ENCODE measurements at places on chromosomes 16 and 17. TPM values are rescaled to one million over a fixed set of nuclear protein-coding genes. Genes with fewer than 3 reads are reported as not detected.

Gene SPIRE2
- 1.2 TPM for total RNA-seq

Gene SLC6A2
- not detected for total RNA-seq

Gene TMEM220
- 9.0 TPM for total RNA-seq

Gene CFAP97D1
- not detected for total RNA-seq

Gene DRC3
- total RNA-seq, result 3.9 TPM

Gene SLC13A2
- total RNA-seq, result not detected

- DNase-seq, result no peak
Measured at GRCh38 chr17:59876107-59876506, 16.6 kb downstream of the TUBD1 start.

DNA sequence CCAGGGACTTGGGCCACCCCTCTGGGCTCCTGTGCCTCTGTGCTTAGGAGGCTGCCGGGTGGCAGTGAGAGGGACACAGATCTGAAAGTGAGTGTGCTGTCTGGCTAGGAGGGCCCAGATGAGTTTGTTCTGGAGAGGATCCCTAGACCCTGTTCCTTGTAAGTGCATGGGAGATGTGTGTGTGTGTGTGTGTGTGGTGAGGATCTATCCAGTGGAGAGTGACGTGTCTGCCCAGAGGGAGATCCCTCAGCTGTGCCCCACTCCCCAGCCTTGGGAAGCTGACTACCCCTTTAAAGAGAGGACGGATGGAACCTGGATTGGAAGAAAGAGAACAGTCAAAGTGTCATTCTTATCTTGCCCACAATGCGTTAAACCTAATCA lies 25.5 kb upstream of the CDC42EP4 start:
- DNase-seq, result no peak

DNA sequence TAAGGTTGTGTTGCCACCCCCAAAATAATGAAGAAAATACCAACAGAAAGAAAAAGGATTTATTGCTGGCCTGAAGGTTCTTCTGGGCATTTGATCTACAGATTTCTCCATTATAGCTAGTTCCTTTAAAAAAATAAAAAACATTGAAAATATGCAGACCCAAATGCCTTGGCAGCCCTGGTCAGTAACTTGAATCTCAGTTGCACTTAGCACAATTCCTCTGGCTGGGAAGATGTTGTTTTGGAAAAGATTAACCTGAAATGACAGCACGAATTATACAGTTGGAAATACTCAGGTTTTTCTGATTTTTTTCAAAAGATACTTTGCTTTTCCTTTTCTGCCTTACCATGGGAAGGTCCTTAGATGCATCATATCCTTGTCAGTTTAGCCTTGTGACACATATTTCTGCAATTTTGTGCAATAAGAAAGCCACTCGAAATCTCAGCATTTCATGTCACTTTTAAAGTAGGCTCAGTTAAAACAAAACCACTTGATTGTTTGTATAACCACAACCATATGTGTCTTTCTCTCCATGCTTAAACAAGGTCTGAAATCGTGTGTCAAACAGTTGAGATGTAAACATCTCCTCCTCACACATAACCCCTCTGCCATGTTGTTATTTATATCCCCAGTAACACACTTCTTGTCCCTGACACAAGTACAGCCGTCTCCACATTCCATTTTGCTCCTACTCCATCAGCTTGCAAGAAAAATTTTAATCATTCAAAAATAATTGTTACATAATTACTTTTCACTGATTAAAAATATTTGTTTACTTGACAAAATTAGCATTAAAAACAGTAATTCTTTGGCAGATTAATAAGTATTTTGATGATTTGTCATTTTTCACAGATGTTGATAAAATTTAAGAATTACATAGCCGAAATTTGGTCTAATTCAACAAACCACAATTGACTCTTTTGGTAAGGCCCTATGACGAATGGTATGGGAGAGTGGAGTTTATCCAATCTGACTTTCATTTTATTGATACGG lies 61.1 kb downstream of the SIAH1 start:
- DNase-seq, result no peak

DNA sequence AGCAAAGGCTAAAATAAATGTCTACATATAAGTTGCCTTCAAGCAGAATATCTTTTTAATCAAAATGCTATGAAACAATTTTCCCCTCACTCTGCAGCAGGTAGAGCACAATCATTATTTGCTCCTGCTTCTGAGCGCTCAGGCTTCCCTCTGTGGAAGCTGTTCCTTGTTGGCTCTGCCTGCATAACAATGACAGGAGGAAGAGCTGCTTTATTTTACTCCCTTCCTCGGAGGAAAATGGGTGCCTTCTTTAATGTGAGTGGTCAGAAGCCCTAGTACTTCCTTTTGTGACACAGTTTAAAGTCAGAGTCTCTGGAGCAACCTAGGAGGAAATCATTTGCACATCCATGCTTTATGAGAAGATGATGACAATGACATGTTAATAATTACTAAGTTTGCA lies 492.1 kb downstream of the CDH8 start:
- no peak for DNase-seq

DNA sequence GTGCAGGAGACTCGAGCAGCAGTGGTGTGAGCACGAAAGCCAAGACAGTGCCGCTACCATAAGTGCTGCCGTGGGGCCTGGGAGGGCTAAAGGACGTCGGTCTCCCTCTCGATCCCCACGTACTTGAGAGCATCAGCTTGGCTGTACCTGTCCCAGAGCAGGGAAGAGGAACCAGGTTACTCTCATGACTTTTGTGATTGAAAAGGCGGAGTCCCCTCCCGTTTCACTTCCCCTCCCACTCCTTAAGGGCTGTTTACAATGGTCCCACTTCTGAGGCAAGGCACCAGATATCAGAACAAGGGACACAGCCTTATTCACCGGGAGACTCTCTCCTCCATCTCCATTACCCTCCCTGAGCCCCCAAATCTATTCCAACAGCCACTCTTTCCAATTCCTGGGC lies 20.1 kb downstream of the CNTNAP1 start:
- DNase-seq, result no peak

DNA sequence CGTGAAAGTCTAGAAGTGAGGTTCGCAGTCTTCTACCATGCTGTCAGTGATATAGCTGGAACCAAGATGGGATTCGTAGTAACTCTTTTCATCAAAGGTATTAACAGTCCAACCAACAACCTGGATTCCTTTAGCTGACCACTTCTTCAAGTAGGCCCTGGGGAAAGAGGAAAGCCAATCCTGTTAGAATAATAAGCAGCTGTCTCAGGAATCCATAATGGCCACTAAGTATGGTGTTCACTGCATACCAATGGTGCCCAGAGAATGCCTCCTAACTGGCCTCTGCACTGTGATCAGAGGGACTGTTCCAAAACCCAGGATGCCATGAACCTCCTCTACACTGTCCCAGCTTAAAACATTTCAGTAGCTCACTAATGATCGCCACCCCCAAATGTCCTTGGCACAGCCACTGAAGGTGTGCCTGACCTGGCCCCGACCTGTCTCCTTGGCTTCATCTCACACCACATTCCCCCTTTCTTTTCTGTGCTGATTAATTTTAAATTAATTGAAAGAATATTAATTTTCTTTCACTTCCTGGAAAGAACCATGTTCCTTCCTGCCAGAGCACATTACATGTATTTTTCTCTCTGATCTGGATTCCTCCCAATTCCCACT lies 18.3 kb downstream of the GDE1 start:
- no peak for DNase-seq

DNA sequence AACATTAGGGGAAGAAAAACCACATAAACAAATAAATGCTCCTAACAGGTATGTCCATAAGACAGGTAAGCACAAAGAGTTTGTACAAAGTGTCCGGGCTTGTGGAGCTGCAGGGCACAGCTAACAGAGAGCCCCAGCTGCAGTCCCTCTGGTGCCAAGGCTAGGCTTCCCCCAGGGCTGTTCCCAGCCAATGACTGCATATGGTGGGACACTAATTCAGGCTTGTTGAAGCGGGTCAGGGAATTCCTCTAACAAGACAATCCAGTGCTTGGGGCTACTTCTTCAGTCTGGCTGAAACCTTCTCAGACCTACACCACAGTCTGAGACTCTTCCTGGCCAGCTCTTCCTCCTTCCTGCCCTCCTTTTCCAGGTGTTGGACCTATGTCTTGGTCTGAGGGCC lies 51.7 kb upstream of the ALDH3A1 start:
- no peak for DNase-seq

DNA sequence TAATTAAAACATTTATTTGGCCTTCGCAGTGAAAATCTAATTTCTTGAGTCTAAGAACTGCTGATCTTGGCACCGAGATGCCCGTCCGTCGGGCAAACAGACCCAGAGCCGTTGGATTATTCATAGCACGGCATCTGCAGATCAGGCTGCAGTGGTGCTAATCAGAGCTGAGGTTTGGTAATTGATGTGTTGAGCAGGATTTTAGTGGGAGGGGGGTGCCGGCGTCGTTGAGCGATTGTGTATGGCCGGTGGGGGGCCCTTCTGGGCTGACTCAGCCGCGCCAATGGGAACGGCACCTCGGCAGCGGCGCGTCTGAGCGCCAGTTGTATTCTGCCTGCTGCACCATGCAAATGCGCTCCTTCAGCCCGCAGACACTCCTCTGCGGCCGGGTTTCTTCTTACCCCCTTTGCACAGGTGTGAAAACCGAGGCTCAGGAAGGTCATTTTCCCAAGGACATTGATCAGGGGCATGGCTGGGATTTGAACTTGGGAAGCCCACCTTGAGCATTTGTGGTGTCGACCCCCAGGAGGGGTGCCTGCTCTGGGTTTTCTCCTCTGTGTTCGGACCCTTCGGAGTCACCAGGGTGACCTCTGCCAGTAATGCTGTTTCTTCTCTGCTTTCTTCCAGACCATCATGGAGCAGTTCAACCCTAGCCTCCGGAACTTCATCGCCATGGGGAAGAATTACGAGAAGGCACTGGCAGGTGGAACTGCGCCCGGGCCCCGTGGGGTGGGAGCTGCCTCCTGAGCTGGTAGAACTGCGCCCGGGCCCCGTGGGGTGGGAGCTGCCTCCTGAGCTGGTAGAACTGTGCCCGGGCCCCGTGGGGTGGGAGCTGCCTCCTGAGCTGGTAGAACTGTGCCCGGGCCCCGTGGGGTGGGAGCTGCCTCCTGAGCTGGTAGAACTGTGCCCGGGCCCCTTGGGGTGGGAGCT lies 18.4 kb downstream of the BAIAP2 start:
- no peak for DNase-seq

DNA sequence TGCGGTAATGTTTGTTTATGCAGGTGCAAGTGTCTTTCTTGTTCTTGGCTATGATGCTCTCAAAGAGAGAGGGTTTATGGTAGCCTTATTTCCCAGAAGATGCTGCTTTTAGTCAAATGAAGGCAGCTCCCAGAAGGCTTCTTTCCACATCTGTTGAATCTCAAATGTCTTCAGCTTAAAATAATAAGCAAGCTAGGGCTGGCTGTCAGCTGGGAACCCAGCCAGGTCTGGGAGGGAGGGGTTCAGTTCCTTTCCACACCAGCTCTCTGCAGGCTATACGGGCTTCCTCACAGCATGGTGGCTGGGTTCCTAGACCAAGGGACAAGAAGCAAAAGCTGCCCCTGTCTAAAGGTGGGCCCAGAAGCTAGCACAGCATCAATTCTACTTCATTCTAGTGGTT lies 47.4 kb upstream of the ATF7IP2 start:
- DNase-seq, result no peak

GRCh38 chr17:63695889-63696288 lies 4.0 kb downstream of the LIMD2 start:
- no peak for DNase-seq

- no peak for DNase-seq
Measured at GRCh38 chr17:83132251-83133081, 53.1 kb downstream of the METRNL start.

GRCh38 chr17:69711541-69711940 lies 297.0 kb downstream of the MAP2K6 start:
- DNase-seq, result no peak

DNA sequence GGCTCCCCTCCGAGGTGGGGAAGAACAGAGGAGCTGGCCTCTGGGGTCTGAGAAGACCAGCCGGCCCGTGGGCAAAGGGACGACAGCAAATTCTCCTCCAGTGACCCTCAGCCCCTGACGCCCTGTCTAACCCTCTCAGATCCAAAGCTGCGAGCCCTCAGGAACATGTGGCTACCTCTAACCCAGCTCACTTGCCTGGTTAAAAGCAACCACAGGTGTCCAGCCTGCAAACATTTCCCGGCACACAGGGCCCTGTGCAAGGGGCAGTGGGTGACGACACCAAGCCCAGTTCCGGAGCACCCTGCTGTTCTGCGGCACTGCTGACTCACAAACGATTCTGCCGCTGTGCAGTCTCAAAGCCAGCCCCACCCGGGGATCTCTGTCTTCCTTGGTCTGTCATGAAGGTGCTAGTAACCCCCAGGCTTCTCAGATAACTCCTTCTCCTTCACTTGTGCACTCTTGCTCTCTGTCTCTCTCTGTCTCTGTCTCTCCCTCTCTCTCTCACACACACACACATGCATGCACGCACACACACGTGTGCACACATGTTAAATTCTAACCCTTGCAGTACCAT lies 23.0 kb downstream of the WNT3 start:
- no peak for DNase-seq

DNA sequence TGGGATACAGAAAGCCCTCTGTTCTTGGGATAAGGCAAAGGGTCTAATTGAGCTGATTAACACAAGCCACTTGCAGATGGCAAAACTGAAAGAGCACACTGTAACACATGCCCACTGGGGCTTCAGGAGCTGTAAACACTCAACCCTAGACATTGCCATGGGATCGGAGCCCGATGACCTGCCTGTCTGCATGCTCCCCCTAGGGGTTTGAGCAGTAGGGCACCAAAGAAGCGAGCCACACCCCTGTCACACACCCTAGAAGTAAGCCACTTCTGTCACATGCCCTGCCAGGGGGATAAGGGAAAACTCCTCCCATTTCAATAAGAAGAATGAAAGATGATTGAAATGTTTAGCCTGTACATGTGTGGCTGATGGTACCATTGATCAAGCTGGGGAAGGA lies 81.3 kb upstream of the IRX6 start:
- no peak for DNase-seq

DNA sequence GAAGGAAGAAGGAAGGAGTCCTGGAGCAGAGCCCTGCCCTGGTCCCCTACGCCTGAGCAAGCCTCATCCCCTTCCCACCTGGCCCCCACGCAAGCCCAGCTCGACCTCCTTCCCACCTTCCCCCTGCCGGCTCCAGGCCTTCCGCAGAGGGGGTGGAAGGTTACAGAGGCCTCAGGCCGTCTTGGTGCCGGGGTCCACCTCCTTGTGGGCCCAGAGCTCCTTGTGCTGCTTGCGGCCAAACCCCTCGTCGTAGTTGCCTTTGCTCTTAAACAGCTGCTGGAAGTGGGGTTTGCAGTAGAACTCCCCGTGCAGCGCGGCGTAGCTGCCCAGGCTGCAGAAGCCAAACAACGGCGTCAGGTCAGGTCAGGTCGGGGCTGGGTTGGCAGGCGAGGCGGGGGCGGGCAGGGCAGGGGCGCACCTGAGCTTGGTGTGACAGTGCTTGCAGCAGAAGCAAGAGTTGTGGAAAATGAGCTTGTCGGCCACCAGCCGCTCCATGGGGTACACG lies 1.5 kb downstream of the LIMD2 start:
- no peak for DNase-seq
